ENCODE measurements at places on chromosomes 1 and 21.

DNA sequence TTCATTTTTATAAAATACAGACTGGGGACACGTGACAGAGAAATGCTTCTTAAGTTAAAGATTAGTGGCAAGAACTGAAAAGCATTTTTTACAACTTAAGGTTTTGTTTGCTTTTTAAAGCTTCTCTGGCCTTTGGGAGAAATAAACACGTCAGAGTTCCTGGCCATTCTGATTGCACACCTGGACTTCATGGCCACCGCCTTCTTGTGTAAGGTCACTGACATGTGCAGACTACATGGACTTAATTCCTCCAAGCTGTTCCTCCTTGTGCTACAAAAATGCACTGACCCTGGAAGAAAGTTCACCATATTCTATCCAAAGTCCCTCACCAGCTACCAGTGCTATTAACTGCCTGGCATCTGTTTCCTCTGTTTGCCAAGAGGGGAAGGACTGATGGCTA lies 56.1 kb downstream of the GADD45A start:
- DNase-seq = no peak

DNA sequence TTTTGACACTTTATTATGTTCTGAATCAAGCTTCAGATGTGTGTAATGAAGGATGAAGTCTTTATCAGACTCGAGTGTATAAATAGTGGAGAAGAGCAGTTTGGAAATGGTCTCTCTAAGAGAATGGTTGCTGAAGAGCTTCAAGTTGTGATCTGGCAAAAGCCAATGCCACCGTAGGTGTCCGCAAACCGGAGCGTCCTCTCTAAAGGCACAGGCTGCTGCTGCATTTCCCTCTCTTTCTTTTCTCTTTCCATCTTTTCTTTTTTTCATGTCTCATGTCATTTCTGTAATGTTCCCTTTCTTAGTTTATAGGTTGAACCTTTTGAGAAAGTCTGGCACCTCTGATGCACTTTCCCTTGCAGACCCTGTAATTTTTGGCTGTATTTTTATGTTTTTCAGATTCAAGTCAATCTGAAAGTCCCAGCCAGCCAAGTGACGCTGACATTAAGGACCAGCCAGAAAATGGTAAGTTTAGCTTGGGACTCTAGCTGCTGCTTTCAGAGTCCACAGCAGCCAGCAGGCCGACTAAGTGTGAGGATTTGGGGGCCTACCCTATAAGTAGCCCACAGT lies 194.8 kb downstream of the NFIA start:
- DNase-seq = no peak

GRCh38 chr1:30032302-30032701 lies 691.1 kb downstream of the MATN1 start:
- DNase-seq = no peak

DNA sequence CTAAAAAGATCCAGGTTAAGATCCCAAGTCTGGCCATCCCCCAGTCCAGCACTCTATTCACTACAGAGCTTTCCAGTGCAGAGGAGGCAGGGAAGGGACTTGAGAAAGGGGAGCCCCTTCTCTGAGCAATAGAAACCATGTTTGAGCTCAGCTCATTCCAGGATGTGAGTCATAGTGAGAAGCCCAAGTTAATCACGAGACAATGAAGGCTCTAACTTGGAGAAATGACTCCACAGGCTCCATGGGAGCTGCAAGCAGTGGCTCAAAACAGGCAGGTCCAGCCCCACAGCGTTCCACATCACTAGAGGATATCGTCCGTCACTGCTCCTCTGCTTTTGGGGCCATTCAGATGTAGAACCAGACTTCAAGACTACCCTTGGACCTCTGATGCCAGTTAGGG lies 59.1 kb downstream of the CAMK2N1 start:
- DNase-seq = no peak

DNA sequence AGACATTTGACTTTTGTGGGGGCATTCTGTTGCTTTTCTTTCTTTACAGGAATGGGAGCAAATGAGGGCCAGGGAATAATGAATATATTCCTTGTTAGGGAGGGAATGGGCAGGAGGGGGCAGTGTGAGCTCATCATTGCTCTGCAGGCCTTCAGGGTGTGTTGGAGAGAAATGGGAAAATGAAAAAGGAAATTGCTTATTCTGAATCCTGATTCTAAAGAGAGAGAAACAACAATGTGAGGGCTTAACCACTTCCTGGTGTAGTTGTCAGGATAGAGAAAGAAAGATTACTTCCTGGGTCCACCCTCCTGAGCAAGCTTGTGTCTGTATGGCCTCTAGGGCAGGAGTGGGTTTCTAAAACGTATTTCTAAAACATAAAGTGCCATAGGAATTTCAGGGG lies 28.3 kb downstream of the VANGL2 start:
- DNase-seq = no peak

DNA sequence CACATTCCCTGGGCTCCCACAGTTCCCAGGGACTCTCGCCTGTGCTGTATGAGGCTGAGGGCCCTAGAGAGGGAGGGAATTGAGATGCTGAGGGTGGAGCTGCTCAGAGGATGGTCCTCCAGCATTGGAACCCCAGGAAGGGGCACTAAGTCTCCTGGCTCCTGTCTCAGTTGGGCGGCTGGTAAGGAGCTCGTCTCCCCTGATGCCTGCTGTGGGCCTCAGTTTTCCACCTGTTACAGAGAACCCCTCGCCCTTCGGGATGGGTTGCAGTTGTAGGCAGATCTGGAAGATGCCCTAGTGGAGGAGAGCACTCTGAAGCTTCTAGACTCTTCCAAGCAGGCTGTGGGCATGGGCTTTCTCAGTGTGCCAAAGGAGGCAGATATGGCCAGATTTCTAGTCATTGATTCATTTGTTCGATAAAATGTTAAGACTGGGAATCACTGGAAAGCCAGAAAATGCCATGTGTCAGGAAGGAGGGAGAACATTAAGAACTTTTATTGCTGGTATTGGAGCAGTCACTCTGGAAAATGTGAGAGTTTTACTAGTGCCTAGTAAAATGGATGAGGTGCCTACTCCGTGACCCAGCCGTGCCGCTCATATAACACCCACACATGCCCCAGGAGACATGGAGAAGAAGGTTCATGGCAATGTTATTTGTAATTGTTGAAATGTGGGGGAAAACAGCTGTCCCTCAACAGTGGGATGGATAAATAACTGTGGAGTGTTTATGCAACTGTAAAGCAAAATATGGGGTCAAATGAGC lies 828 bp upstream of the MYBPH start:
- no peak for DNase-seq

- DNase-seq = no peak
Observed at GRCh38 chr1:18486195-18486594, 5.5 kb downstream of the KLHDC7A start.

DNA sequence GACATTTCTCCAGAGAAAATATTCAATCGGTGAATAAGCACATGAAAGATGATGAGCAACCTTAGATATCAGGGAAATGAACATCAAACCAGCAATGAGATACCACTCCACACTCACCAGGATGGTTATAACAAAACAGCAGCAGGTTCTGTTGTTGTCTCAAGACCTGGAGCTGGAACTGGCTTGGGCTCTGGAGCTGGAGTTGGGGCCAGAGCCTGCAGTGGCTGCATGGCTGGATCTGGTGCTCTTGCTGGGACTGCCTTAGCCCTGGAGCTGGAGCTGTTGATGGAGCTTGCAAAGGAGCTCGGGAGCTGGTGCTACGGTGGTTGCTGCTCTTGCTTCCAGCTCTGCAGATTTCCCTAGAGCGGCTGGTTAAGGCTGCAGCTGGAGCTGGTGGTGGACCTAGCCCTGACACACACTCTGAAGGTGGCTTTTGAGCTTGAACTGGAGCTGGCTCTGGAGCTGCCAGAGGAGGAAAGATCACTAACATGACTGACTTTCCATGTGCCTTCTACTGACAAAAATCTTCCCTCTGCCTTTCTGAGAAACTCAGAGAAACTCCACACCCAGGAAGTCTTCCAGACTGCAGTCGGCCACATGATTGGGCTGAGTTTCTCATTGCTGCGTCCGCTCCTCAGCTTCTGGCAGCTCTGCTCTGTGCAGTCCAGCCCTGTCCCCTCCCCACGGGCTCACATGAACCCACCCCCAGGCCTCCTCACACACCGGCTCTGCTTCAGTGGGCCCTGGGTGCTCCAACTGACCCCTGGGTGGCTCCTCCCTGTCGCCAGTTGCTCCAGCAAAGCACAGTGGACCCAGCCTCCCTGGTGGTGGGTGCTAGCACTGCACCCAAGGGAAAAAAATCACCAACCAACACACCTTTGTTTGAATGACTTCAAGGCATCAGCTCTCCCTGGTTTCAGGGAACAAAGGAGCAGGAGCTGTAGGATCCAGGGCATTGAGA lies 139.1 kb upstream of the FMN2 start:
- DNase-seq = no peak

- no peak for DNase-seq
Observed at GRCh38 chr1:20355828-20356735, 65.4 kb downstream of the VWA5B1 start.

- DNase-seq = no peak
Observed at GRCh38 chr21:32592929-32593502, 7.7 kb upstream of the TCP10L start.

- DNase-seq = no peak
Observed at GRCh38 chr1:5200006-5200405, 545.6 kb downstream of the AJAP1 start.

DNA sequence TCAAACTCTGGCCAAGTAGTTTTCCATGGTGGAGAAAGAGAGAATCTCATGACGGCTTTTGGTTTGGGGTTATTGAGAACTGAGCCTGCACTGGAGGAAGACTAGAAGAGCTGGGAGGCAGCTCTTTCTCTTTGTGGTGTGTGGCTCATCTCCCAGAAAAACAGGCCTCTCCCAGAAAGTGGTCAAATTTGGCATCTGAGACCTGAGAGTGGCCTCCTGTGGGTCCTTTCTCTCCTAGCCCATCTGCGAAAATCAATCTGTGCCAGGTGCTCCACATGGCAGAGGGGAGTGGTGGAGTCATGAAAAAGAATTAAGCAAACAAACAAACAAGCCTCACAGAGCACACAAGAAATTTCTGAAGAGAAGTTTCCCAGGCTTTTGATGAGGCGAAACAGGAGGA lies 305.0 kb downstream of the ST6GALNAC3 start:
- DNase-seq = no peak

DNA sequence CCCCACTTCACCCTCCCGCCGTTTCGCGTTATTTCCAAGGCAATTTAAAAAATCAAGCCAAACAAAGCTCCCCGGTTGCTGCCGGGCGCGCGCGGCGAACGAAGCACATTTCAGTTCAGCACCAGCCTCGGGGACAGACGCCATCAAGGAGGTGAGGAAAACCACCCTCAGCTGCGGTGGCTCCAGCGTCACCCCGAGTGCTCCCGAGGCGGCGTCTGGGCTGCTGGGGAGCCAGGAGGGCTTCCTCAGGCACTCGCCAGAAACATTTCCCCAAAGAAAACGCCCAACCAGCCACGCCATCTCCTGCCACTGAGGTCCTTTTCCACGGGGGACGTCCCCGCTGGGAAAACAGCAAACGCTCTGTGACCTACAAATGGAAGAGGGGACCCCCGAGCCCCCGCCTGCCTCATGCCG lies 623 bp downstream of the GNG4 start:
- DNase-seq = peak; percentile 44

- DNase-seq = no peak
Observed at GRCh38 chr1:36126005-36126716, 1.1 kb upstream of the COL8A2 start.

DNA sequence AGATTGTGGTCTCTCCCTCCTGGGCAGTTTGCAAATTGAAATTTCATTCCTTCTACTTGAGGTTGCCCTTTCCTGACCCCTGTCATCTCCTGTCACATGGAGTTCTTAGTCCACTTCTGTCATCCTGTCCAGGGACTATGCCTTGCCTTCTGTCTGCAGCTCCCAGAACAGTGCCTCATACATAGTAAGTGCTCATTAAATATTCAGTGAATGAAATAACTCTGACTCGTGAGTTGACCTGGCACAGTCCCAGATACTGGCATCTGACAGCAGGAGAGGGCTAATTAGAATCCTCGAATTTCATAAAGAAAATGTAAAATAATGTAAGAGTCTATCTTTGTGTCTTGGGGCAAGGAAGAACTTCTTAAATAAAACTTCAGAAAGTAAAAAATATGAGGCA lies 50.8 kb downstream of the CNIH3 start:
- DNase-seq = no peak

GRCh38 chr1:24992761-24993211 lies 62.7 kb upstream of the RUNX3 start:
- no peak for DNase-seq

DNA sequence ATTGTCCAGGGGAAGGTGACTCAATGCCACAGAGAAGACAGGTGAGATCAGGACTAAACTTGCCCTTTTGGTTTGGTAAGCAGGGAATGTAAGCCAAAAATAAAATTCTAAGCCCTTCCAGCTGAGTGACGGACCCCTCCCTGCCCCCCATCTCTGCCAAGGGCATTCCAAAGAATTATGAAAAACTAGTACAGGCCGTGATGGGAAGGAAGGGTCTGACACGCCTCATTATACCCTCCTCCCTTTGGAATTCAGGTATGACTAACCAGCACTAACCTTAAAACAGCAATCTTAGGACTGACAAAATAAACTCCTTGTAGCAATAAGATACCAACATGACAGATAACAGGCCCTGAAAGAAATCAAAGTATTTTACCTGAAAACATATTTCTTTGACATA lies 99.6 kb downstream of the GABPA start:
- DNase-seq = no peak

- no peak for DNase-seq
Observed at GRCh38 chr1:161092621-161093028, 3.3 kb upstream of the NECTIN4 start.

Measured in activated CD4-positive, CD25-positive, alpha-beta regulatory T cell treated with anti-CD3 and anti-CD28 coated beads, Interleukin-2, amount 50 U/mL, for 72 hours (primary cell).